ENCODE measurements at places on chromosomes 7 and 10. TPM values are rescaled to one million over a fixed set of nuclear protein-coding genes. Genes with fewer than 3 reads are reported as not detected.

Gene KEL
- not detected for total RNA-seq

Gene CLDN15
- 3.9 TPM for total RNA-seq

Gene ZNF22
- total RNA-seq = 34.7 TPM

Gene NUTM2E
- total RNA-seq = 0.05 TPM

Gene VWC2
- not detected for total RNA-seq

Gene ZNF282
- total RNA-seq = 26.2 TPM

Gene LLCFC1
- total RNA-seq = not detected

Gene ANXA8
- not detected for total RNA-seq

Gene PLXDC2
- 1.1 TPM for total RNA-seq

Gene MAGI2
- total RNA-seq = 0.84 TPM

Gene SPOCK2
- 1.2 TPM for total RNA-seq

Gene TMEM178B
- total RNA-seq = not detected

Gene POLR2J2
- not detected for total RNA-seq

Gene PHYH
- 11.5 TPM for total RNA-seq

Gene MDH2
- total RNA-seq = 208 TPM

Gene SPDYE18
- total RNA-seq = 0.07 TPM

Gene FAM25A
- total RNA-seq = not detected

Gene PNLIPRP2
- total RNA-seq = not detected

Gene VWDE
- total RNA-seq = not detected

Gene UCN3
- total RNA-seq = not detected

Gene TMEM209
- 14.0 TPM for total RNA-seq

Gene GRID1
- not detected for total RNA-seq

Gene RBM33
- total RNA-seq = 14.2 TPM

Gene CDHR3
- 0.30 TPM for total RNA-seq

Gene SPAM1
- total RNA-seq = not detected

Gene CPVL
- total RNA-seq = 2.6 TPM

Gene SFXN3
- total RNA-seq = 88.3 TPM

Gene LIPM
- total RNA-seq = not detected

Gene HOXA4
- 8.8 TPM for total RNA-seq

Gene FAM20C
- 22.7 TPM for total RNA-seq

Gene ACTL6B
- not detected for total RNA-seq

Gene ATOH7
- total RNA-seq = not detected

Gene EEPD1
- total RNA-seq = 8.1 TPM

Gene DLX5
- not detected for total RNA-seq

Gene PPP2R2D
- 19.6 TPM for total RNA-seq

Gene FRAT2
- 12.3 TPM for total RNA-seq

Gene CPED1
- 3.9 TPM for total RNA-seq

Gene DRGX
- total RNA-seq = not detected

Gene TBXAS1
- 0.67 TPM for total RNA-seq

Gene NPM3
- 133 TPM for total RNA-seq

Gene PIK3CG
- 4.7 TPM for total RNA-seq

Gene CALML5
- not detected for total RNA-seq

Gene LIPJ
- total RNA-seq = not detected

Gene DMTF1
- 19.1 TPM for total RNA-seq

Gene GBF1
- 44.3 TPM for total RNA-seq

Gene CYP2E1
- total RNA-seq = under 0.01 TPM

Gene ASAH2
- total RNA-seq = 0.64 TPM

Gene PLAC9
- 1.7 TPM for total RNA-seq

All from mammary microvascular endothelial cell (primary cell).